ENCODE measurements at places on chromosomes 6 and 20.

DNA sequence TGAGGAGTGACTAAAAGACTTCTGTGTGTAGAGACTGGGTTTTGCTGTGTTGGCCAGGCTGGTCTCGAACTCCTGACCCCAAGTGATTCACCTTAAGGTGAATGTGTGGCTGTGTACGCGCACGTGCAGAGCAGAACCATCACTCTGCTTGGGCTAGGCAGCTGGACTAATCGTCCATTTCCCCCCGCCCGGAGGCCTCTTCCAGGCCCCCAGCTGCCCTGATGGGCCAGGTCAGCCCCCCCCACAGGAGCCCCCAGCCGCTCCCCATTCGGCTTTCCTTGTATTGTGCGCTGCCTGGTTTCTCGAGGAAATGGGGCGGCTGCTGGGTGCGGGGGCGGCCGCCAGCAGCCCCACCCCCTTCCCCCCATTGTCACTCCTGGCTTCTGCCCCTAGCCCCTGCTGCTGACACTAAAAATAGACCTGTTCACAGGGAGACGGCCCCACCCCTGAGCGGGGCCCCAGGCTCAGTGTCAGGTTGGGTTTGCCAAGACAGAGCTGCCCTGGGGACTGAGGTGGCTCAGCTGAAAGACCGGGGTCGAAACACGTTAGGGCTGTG, 24.6 kb upstream of the CSNK2A1 start:
- DNase-seq: no peak

GRCh38 chr6:79031821-79032590, 46.0 kb downstream of the PHIP start:
- no peak for DNase-seq

DNA sequence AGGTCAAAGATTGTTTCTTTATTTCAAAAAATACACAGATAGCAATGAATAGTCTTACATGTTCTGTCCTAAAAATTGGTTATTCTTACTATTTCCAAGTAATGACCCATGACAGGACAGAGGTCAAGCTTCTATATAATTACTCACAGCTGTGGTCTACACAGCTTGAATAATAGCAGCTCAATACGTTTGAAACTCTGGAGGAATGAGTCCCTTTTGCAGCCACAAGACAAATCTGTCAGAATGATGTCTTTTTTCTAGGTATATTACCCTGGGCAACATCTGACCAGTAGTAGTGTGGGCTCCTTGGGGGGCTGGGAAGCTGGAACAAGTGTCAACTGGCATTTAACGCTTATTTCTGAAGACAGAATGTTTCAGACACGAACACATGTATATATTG, 84.9 kb upstream of the HTR1B start:
- no peak for DNase-seq

DNA sequence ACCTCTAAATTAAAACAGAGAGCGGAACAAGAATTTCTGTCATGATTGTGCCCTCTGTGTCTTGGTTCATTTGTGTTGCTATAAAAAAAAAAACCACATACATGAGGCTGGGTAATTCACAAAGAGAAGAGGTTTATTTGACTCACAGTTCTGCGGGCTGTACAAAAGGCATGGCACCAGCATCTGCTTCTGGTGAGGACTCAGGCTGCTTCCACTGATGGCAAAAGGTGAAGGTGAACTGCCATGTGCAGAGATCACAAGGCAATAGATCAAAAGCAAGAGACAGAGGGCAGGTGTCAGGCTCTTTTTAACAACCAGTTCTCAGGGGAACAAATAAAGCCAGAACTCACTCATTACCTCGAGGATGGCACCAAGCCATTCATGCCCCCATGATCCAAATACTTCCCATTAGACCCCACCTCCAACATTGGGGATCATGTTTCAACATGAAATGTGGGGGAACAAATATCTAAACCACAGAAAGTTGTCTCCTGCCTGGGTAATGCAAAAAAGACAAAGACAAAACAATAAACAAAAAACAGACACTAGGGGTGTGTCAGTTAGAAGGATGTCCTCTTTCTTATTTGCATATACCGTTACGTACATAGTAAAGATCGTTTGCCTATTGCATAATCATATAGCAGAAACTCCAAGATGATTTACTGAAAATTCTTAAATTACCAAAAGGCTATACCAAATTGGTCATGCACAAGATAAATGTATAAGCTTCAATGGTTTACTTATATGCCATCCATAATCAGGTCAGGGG, 17.0 kb downstream of the SERPINB9 start:
- DNase-seq: no peak

DNA sequence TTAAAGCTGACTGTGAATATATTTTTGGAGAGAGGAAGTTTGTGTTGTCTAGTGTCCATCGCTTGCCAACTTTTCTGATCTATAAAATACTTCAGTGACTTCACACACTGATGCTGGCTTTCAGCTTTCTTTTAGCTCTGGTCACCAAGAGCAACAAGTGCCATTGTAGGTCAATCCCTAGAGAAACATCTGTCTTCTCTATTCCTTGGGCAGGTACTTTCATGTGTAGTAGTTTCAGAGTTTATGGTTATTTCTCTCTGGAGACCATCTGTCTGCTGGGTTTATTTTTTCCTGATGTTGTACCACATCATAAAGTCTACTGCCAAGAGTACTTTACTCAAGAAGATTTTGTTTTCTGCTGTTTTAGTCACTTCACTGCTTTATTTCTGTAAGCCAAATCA, 249.9 kb downstream of the KHDC1L start:
- no peak for DNase-seq

DNA sequence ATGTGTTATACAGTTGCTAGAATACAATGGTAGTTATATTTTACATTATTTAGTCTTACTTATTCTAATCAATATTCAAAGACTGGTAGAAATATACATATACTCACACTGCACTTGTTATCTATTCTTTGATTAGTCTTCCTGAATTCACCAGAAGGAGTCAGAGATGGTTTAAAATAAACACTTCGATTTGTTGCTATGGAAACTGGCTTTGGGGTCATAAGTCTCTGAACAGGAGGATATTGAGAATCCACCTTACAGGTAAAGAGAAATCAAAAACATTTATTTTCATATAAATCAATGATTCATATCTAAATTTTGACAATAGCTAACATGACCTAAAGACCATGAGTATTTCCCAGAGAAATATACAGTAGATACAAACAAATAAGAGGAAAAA, 41.6 kb downstream of the NUP153 start:
- no peak for DNase-seq

GRCh38 chr20:2408111-2408510, 27.4 kb downstream of the TGM6 start:
- no peak for DNase-seq

GRCh38 chr6:159719287-159719686, 8.0 kb upstream of the WTAP start:
- DNase-seq: no peak

DNA sequence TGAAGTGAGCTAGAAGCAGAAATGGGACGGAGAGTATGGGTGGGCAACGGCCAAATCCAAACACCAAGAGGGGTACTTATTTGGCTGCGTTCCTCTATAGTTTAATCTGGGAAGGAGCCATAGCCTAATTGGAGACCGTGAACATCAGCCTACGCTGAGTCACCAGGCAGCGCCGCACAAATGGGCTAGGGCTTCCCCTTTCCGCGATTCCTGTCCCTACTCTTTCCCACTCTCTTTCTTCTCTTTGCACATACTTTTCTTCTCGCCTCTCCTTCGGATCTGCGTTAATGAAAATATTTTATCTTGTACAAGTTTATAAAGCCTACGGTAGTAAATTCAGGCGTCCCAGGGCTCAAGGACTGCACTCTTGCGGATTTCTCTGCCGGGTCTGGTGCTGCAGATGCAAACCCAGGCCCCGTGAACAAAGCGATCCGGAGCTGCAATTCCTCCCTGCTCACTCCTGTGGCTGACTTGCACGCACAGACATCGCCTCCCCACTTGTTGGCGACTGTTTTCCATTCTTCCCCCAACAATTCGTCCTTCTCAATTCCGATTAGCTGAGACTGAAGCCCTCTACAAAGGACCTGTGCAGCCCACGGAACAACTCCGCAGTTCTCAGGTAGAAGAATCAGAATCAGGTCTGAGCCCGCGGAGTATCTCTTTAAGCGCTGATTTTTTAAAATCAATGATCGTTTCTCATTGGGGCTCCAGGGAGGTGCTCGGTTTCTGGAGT, 4.2 kb upstream of the TBX18 start:
- no peak for DNase-seq

- DNase-seq: no peak
These were observed 215.2 kb downstream of the NFATC2 start for GRCh38 chr20:51327251-51327841.

GRCh38 chr6:91717094-91717493, 1130.2 kb upstream of the MAP3K7 start:
- DNase-seq: no peak

DNA sequence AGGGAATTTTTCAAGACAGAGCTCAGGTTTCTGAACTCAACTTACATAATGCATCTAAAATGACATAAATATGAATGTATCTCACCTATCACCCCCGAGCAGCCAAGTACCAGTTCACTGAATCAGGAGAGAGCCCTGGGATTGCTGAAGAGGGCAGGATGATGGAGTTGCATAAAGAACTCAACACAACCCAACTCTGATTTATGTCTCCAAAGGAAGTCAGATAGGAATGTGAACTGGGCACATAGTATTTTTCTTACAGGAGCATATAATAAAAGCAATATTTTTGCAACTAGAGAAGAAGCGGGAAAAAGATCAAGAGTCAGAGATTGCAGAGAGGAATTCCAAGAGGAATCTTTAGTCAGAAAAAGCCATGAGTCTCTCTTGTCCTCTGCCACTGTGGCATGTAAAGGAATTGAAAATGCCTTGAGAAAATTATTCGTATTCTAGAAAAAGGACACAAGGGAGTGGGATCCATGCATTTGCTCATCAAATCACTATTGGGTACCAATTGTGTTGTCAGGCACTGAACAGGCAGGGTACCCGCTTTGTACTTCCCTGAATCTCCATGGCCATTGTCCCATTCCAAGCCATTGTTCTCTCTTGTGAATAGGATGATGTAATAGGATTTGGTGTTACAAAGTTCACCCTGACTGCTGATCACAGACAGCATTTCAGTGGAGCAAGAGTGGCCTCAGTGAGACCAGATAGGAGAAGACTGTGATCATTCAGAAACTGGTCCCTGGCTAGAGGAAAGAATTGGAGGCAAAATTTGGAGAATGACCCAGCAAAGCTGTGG, 16.3 kb downstream of the RIN2 start:
- peak; percentile 37 for DNase-seq

DNA sequence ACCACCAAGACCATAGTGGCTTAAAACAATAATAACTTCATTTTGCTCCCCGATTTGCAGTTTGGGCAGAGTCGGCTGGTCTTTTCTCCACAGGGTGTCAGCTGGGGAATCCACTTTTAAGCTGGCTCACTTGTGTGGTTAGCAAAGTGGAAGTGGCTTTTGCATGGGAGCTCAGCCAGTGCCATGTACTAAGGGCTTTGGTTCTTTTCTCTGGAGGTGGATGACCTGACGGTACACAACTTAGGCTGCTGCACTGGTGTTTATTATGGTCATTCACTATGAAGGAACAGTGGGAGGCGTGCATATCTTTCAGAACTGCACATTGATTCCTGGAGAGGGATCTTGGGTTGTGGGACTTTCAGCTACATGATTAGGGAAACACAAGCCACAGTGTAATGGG, 141.0 kb downstream of the OR2B2 start:
- no peak for DNase-seq

DNA sequence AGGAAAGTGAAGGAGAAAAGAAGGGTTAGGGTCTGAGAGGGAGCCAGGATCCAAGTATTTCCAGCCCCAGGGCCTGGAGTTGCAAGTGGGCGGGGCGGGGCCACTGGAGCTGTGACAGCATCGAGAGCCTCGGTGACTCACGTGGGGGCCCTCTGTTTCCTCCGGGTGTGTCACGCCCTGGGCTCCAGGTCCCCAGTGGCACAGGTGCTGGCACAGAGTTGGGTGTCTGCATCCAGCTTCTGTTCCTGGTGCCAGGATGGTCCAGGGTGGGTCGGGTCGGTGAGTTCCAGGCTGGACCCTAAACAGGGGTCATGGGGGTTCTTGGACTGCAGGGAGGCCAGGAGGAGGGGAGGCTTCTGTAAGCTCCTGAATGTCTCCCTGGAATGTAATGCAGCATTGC, 16.7 kb downstream of the RAET1L start:
- DNase-seq: no peak

- no peak for DNase-seq
These were observed 64.2 kb downstream of the DACT2 start for GRCh38 chr6:168255283-168255881.

GRCh38 chr6:127518710-127519468, at the start of gene MTCL3:
Gene MTCL3, minus strand, starts transcription at chr6:127519335.
- peak; percentile 29 for DNase-seq

- DNase-seq: no peak
These were observed 72.9 kb downstream of the SNX5 start for GRCh38 chr20:17895641-17896171.

DNA sequence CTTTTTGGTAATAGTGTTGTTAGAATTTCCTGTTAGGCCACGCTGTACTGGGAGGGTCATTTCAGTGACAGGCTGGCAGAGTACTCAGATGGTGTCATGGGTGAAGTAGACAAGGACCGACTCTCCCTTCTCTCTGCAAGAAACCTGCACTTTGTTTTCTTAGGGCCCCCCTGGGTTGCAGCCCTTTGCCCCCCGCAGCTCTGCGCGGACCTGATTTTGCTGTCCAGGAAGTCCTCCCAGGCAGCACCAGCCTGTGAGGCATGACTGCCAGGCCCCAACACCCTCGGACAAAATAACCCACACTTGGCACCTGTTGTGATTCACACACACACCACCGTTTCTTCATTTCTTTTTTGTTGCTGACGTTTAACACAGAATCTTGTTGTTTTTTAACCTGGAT, 21.8 kb upstream of the CLDN20 start:
- DNase-seq: no peak
